ENCODE measurements at places on chromosomes 7 and 10.

DNA sequence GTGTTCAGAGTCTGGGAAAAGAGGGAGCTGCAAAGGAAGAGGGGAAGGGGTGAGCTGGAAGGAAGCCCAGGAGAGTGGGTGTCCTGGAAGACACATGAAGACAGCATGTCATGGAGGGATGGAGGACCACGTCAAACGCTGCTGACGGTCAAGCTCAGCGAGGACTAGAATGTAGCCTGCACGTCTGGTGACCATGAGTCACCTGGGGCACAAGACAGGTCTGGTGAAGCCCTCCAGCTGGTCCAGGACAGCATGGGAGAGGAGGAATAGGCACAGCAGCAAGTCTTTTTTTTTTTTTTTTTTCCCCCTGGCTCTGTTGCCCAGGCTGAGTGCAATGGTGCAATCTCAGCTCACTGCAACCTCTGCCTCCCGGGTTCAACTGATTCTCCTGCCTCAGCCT, 19.6 kb upstream of the AMZ1 start:
- DNase-seq = no peak

DNA sequence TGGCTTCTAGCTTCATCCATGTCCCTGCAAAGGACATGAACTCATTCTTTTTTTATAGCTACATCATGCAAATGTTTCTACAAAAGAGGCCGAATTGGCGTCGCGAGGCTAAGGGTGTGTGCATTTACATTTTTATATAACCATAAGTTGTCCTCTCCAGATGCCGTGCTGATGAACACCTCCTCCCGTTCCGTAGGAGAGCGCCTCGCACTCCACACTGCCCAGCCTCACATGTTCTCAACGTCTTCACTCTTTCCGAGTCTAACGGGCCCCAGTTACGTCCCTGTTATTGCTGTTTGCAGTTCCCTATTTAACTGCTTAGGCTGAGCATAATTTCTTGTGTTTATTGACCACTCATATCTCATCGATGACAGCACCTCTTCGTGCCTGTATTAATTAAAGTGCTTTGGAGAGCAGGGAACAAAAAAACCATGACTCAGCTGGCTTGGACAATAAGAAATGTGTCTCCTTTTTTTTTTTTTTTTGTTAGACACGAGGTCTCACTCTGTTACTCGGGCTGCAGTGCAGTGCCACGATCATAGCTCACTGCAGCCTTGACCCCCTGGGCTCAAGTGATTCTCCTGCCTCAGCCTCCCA, 113.5 kb upstream of the SDK1 start:
- DNase-seq = no peak

- no peak for DNase-seq
Measured at GRCh38 chr10:126701526-126701925, 31.0 kb upstream of the C10orf90 start.

GRCh38 chr10:120975868-120976225, 124.7 kb downstream of the WDR11 start:
- DNase-seq = no peak

GRCh38 chr10:132591166-132591971, 53.8 kb downstream of the INPP5A start:
- no peak for DNase-seq

DNA sequence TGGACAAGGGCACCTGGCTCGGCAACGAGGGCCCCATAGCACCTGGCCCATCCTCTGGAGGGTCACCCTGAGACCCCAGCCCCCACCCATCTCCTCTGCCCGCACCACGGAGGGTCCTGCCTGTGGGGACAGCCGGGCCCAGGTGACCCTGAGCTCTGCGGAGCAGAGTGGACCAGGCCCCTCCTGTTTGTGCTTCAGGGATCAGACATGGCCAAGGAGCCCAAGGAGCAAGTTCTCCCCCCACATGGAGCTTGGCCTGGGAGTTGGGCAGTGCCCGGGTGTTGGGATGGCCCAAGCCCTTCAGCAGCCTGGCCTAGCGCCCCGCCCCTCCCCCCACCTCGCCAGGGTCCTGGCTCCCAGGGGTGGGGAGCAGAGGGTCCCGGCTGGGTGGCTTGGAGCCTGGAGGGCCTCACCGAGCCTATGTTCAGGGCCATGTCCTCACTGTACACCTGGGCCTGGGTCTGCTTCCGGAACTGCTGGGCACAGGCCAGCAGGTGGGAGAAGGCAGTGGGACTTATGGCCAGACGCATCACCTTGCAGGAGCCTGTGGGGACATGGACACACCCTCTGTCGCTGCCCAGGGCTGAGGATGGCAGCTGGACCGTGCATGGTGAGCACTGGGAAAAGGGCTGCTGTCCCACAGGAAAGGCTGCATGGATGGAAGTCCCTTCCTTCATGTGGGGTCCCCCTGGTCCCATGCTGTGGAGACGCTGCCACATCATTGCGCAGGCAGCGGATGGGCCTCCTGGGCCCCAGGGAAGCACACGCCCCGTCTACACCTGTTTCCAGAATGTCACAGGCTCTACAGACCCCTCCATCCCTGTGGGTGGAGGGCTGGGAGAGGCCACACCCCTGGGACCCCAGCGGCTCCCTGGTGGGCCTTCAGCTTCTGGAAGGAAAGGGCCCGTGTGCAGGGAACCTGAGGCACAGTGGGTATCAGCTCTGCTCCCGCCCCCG, 49.2 kb upstream of the NKX6-2 start:
- DNase-seq = no peak

- DNase-seq = no peak
Measured at GRCh38 chr7:39609113-39609934, 14.0 kb upstream of the RALA start.

DNA sequence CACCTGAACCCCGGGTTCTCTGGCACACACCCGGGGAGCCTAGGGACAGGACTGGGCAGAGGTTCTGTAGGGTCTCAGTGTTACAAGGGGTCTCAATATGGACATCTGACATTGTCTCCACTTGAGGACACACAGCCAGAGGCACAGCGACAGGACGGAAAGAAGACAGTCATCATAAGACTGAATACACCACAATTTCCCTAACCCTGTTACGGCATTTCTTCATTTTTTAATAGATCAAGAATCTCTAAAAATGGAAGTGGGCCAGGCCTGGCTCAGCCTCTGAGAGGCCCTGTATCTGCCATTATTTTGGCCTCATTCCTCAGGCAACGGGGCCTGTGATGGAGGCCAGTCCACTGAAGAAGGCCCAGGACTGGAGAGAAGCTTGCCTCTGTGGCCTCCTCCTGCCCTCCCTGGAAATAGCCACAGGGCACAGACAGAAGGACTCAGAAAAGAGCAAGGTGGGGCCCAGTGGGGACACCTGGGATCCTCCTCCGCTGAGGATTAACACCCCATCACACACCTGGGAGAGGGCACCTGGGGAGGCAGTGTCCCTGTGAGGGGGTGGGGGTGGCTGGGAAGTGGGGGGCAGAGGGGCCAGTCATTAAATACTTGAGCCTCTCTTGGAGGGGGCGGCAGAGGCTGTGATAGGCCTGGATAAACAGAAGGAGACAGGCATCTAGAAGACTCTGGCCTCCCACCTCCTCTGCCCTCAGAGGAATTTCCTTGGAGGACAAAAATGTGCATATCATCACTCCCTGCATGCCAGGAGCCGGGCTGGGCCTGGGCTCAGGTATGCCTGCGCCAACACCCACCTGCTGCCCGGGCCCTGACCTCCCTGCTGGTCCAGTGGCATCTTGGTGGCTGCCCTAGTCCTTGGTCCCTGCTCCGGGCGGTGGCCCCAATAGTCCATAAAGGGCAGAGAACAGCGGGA, 8.0 kb downstream of the SPOCK2 start:
- no peak for DNase-seq

- DNase-seq = no peak
Measured at GRCh38 chr10:103232772-103233488, 12.8 kb upstream of the RPEL1 start.

- DNase-seq = no peak
Measured at GRCh38 chr10:37638569-37638968, 218.8 kb downstream of the ZNF248 start.

DNA sequence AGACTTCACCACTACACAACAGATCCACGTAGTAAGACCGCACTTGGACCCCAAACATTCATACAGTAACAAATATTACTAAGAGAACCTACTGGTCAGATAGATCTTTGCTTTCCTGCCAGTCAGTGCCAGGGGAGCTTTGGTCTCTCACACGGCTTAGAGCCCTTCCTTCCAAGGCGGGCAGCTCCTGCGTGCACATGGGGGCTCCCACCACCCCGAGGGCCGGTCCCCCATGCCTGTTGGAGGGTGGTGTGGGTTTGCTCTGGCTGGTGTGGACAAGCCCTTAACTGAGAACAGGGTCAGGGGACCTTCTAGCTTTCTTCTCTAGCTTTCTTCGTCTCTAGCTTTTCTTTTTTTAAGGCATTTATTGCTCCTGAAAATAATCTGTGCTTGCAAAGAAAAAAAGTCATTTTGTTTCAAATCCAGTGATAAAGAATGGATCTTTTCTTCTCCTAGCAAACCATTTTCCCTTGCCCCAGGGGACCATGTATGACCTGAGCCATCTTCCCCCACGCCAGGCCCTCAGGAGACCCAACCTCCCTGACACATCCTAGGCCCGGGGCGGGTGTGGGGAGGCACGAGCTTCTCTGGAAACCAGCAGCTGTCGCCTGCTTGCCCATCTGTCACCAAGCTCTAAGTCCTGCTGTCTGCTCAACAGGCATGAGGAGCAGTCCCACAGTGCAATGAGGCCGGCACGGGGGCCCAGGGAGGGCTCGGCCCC, 591.1 kb downstream of the PTPRN2 start:
- no peak for DNase-seq

DNA sequence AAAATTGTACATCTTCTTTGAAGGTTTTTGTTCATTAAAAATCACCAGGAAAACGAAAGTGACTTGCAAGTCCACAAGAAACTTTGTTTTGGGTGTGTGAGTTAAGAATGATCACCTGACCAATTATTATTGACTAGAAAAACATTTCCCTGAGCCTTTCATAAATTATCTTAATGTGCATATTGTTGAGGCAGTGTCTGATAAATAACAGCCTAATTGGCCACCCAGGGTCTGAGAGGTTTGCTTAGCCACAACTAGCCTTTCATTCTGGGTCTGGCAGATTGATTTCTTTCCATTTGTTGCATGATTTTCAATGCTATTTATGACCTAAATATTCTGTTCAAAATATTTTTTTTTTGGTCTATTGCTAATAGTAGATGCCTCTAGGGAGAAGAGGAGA, 152.8 kb downstream of the AUTS2 start:
- no peak for DNase-seq

GRCh38 chr7:151551820-151552219, 32.1 kb upstream of the RHEB start:
- DNase-seq = no peak

DNA sequence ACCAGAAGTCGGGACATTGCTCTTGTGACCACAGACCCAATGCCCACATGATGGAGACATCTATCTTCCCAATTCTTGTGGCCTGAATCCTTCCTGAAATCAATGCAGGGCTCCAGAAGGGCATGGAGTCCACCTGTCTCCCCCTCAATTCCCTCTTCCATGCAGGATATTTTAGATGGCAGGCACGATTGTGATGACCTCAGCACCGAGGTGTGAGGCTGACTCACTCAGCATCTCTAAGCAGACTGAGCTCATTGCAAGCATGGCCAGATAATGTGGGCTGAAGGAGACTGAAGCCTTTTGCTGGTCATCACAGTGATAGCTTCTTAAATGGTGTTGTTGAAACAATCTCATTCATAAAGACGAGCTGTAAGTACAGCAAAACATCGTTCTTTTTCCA, 374.9 kb upstream of the PODXL start:
- DNase-seq = no peak

DNA sequence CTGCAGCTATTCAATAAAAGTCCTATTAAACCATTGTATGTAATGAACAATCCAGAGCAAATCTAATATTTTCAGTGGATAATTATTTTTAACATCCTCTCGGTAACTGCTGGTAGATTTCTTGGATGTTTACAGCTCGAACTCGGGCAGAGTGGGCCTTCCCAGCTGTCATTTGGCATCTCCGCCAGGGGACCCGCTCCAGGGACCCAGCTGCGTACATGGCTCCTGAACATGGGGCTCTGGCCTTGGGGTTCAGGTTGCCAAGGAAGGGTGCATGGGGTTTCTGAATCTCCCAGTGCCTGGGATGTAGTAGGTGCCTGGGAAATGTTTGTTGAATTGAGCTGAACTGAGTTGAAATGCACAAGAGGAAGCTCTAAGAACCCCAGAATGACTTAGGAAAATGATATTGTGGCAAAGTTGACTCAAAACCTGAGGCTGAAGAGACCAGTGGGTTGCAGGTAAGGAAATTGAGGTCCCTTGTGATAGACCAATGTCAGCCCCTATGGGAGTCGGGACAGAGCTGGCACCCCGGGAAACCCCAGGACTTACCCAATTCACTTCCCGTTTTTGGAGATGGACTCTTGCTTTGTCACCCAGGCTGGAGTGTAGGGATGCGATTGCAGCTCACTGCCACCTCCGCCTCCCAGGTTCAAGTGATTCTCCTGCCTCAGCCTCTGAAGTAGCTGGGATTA, 228.4 kb downstream of the CUX1 start:
- no peak for DNase-seq

GRCh38 chr7:117688126-117688525, 185.1 kb downstream of the CTTNBP2 start:
- no peak for DNase-seq

- DNase-seq = no peak
Measured at GRCh38 chr10:49557681-49558080, 18.8 kb upstream of the ERCC6 start.

DNA sequence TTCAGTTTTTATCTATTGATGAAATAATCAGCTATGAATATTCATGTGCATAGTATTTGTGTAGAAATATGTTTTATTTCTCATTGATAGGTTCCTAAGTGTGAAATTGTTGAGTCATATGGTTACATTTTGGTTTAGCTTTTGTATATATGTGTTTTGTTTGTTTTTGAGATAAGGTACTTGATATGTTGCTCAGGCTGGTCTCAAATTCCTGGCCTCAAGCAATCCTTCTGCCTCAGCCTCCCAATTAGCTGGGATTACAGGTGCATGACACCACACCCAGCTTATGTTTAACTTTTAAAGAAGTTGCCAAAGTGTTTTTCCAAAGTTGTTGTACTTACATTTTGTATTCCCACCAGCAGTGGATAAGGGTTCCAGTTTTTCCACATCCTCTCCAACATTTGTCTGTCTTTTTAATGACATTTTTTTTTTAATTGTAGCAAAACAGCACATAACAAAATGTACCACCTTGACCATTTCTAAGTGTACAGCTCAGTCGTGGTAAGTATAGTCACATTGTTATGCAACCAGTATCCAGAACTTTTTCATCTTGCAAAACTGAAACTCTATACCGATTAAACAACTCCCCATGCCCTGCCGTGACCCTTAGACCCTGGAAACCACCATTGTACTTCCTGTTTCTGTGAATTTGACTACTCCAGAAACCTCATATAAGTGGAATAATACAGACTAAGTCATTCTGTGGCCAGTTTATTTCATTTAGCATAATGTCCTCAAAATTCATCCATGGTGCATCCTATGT, 12.6 kb upstream of the UBE2D1 start:
- DNase-seq = no peak

GRCh38 chr7:43114458-43114780, 2.0 kb downstream of the HECW1 start:
- no peak for DNase-seq

- no peak for DNase-seq
Measured at GRCh38 chr7:22542669-22543068, 42.7 kb upstream of the STEAP1B start.

All from stimulated activated CD4-positive, alpha-beta T cell treated with anti-CD3 and anti-CD28 coated beads, Interleukin-15, amount 100 ng/mL, for 1 hour (primary cell).